ENCODE measurements at places on chromosomes 2 and 18.
A peak's percentile ranks its signal among the peaks of the same experiment; 100 is the strongest.

GRCh38 chr2:144379851-144380311, 140.0 kb downstream of the ZEB2 start:
- DNase-seq: no peak

DNA sequence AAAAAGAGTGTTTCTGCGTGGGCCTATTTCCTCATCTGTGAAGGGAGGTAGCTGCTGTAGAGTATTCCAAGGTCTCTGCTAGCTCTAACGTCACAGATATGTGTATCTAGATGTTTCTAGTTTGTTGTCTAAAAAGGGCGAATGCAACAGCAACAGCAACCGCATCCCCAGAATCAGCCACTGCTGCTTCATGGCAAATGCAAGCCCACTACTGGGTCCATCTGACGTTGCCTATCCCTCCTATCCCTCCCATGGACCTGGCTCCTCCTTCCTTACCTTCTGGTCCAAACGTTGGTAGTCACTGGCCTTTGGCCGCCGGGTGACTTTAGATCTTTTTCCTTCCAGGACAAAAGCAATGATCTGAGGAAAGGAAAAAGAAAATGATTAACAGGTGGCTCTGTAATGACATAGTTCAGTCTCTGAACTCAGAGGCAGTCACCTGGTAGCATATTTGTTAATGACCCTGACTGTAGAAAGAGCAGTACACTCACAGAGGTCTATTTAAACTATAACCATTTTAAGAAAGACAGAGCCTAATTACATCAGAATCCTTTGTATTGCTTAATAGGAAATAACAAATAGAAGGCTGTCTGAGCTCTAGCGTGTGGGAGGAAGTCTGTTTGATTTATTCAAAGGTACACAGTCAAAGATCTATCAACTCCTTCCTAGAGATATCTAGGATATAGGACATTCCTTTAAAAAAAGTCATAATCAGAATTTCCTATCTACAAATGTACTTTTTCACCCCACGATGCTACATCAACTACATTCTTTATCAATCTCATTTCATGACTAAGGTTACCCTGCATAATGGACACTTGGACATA, 2.9 kb downstream of the TGOLN2 start:
- no peak for DNase-seq

GRCh38 chr18:57901825-57902589, 98.9 kb upstream of the ATP8B1 start:
- DNase-seq: no peak

DNA sequence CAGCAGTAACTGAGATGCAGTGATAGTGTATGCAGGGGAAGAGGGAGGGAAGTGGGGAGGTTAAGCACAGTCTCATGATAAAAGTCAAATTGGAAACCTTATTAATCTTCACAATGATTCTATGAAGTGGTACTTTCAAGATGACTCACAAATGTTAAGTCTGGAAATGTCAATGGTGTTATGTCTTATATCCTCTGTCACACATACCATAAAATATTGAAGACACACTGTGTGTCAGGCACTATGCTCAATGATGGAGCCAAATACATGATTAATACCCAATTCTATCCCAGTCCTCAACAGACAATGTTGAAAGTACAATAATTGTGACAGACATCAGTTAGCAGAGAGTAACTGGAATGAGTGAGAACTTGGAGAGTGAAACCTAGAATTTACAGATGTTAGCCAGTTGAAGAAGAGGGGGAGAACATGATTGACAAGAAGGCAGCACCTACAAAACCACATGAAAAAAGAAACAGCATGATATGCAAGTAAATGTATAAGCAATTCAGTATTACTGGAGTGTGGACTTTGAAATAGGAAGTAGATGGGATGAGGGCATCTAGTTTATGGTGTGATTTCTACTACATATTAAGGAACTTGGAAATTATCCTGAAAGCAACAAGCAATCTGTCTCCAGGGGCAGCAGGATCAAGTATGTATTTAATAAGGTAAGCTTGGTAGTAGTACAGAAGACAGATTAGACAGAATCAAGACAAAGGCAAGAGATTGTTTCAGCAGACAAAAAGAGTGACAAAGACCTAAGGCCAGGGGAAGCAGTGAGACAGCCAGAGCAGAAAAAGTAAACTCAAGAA, 107.6 kb downstream of the STRN start:
- DNase-seq: no peak

DNA sequence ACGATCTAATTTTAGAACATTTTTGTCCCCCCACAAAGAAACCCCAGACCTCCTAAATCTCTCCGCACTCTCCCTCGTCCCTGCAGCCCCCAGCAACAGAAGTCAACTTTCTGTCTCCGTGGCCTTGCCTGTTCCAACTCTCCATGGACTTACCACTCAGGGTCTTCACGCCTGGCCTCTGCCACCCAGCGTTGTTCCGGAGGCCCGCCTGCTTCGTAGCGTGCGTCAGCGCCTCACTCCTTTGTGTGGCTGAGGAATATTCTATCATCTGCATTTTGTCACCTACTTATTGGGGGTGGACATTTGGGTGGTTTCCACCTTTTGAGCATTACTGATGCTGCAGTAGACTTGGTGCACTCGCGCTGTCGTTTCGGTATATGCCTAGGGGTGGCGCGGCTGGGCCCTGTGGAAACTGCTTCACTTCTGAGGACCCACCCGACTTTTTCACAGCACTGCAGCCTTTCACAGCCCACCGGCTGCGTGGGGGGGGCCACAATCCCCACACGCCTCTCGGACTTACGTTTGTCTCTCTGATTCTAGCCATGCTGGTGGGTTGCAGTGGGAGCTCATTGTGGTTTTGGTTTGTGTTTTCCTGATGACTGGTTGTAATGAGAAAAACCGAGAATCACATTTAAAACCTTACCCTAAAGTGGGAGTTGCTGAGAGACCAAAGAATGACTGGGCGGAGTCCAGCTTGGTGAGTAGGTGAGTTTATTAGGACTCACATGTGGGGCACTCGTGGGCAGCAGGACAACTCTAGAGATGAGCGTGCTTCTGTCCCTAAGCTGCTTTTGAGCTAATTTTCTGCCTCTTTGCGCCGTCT, 1.4 kb upstream of the HSBP1L1 start:
- DNase-seq: peak; percentile 30

DNA sequence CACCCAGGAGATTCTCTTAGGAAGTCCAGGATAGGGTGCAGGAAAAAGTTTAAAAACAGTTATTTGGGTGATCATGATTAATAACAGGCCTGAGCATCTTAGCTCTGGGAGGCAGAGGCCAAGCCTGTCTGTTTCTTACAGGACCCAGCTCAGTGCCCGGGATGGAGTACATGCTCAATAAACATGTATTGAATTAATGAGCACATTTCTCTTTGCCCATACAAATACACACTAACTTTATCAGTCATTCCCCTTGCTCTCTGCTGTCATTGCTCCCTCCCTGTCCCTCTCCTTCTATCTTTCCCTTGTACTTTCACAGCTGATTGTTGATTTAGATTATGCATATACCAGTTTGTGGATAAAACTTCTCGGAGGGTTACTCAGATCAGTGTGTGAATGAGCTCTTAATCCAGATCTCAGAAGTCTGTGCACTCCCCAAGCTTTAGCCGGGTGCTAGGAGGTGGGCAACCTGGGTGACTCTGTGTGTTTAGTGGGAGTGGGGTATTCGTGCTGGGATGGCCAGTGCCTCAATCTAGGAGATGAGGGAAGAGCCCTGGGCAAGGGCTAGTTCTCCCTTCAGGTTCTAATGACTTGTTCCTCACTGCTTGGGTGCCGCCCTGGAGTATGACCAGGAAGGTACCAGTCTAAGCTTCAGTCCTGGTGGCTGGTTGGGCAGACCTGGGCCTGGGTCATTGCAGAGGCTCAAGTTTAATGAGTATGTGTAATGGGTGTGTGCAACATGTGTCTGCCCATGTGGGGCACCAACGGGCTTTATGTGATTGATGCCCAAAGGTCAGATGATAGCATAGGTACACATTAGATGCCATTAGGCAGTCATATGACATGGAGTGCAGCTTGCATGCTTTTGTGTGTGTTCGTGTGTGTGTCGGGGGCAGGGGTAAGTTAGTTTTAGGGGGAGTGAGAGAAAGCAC, 10.6 kb downstream of the EMX1 start:
- no peak for DNase-seq
